ENCODE measurements at places on chromosomes 11 and 22. TPM values are rescaled to one million over a fixed set of nuclear protein-coding genes. Genes with fewer than 3 reads are reported as not detected.

The RIMBP3C gene
- total RNA-seq: 0.69 TPM

The RPLP2 gene
- total RNA-seq: 265 TPM

The MRGPRF gene
- 0.92 TPM for total RNA-seq

The ANGPTL5 gene
- total RNA-seq: 0.23 TPM

The NLRP10 gene
- total RNA-seq: not detected

The CD3D gene
- total RNA-seq: not detected

The IGLL1 gene
- total RNA-seq: not detected

The GCAT gene
- 13.8 TPM for total RNA-seq

The OR8G1 gene
- total RNA-seq: not detected

The HMBS gene
- total RNA-seq: 6.7 TPM

The OR5M10 gene
- total RNA-seq: not detected

The DBX1 gene
- not detected for total RNA-seq

The CACNA1I gene
- 7.2 TPM for total RNA-seq

The STX3 gene
- 18.0 TPM for total RNA-seq

The CSNK2A3 gene
- total RNA-seq: 6.9 TPM

The ENTHD1 gene
- total RNA-seq: not detected

The CFAP300 gene
- 6.7 TPM for total RNA-seq

The LRRC55 gene
- total RNA-seq: 26.8 TPM

The KMT5B gene
- total RNA-seq: 110 TPM

The RCN1 gene
- total RNA-seq: 56.3 TPM

The C11orf97 gene
- total RNA-seq: 2.5 TPM

The SCGB2A2 gene
- not detected for total RNA-seq

The RAPSN gene
- not detected for total RNA-seq

The ANKK1 gene
- total RNA-seq: 0.23 TPM

The ARHGAP20 gene
- 27.2 TPM for total RNA-seq

Data from diencephalon (tissue), 1 donor.